ENCODE measurements at places on chromosomes 5 and 9.

GRCh38 chr9:115883467-115884329, 269.9 kb upstream of the PAPPA start:
- DNase-seq = peak; percentile 34

DNA sequence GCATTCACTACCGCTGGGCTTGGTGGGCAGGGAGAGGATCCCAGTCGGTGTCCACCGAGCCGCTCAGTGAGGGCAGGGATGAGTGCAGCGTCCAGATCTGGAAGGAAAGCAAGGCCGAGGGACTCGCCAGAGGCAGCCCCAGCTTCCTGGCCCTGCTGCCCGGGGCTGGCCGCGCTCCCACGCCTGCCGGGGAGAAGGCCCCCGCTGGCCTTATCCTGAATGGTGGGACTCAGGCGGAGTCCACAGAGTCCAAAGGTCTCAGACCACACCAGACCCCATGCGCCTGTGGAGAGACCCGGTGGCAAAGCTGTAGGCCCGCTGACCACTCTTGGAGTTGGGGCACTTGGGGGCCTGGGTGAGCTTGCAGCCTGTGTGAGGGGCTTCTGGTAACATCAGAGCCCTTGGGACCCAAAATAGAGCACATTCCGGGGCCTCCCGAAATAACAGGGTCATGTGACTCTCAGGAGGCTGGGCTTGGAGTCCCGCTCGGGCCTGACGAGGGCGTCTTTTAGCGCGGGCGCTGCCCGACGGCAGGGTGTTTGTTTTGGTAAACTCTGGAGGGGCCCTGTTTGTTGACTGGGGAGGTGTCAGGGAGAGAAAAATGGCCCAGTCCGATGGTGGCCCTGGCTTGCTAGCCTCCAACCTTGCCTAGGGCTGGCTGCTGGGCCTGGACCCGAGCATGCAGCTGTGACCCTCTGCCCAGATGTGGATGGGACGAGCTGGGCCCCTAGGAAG, 2.8 kb downstream of the RXRA start:
- DNase-seq = no peak

DNA sequence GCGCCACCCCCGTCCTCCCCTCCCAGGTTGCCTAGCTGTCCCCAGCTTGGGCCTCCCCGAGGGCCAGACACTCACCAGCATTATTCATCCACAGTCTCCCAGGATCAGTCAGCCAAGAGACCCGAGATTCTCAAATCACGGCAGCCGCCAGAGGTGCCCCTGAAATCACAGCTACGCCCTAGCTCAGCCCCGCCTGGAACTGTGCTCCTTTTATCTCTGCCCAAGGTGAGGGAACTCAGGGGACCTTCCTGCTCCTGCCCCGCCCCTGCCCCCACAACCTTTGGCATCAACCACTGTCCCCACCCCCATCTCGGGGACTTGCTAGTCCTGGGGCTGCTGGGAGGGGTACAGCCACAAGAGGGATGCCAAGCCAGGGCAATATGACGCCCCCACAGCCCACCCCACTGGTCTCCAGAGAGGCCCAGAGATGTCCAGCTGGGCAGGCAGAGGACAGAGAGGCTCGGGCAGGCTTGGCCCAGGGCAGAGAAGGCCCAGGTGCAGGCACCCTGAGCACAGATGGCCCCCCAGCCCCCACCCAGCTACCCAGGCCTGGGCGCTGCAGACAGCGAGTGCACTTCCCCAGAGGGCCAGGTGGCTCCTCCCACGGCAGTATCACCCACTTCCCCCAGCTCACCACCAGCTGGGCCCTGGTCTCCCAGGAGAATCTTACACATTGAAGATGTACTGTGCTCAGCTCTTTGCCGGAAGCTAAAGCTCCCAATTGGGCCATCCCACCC, at the start of gene FUT7:
TSS of gene FUT7 (minus strand) at position 185 of the 737 bp plus-strand sequence. CDS start at position 88, 97 bp downstream.
- DNase-seq = no peak

GRCh38 chr5:14231156-14231555, 88.0 kb downstream of the TRIO start:
- DNase-seq = no peak

DNA sequence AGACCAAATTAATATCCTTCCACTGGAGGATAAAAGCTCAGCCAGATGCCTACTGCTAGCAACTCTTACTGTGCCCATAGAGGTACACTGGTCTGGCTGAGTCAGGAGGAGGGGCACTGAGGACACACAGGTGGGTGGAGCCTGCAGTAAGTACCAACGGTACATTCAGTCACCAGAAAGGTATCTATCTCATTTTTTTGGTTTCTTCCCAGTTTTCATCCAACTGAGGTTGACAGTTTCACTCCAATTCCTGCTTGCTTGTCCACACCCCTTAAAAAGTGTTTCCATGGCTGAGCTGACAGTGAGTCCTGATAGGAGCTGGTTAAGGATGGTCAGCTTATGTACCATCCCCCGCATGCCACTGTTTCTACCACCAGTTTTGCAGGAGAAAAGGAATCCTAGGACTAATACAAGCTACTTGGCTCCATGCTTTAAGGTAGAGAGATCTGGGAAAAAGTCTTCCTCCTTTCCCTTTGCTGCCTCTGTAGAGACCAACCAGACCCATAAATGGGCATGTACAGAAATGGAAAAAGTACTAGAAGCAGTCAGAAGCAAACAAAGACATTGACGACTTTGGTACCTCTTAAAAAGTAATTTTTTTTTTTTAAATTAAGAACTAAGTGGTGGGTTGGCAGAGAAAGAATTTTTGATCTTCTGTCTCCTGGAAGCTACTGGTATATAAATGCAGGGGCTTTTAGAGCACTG, 3.2 kb downstream of the ELL2 start:
- DNase-seq = peak; percentile 20

DNA sequence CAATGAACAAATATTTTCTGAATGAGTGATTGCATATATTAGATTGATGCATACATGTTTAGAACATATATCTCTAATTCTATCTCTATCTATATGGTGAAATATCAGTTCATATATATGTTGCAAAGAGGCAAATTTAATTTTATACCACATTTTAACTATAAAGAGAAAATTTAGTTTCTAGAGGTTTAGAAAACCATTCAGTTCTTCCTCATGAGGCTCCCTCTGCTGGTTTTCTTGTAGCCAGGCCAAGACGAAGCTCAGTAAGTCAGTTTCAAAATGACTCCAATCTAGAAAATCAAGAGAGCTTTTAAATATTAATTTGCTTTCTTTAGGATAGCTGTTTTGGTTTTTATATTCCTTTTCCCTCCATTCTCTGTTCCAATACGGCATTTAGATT, 312.1 kb downstream of the TMEM232 start:
- no peak for DNase-seq

DNA sequence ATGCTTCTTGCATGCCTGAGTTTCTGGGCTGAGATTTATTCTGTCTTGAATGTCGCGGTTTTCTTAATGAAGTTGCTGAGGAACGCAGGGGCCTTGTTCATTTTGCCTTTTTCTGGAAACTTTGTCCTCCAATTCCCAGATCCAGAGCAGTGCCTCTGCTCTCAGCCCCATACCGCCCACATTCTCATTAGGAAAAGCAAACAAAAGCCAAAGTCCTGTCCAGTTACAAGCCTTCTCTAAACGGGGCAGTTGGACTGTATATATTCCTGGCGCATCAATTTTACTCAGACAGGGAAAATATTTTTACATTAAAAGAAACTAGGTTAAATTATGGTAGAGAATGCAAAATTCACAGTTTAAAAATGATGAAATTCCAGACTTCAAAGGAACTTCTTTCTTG, 1.2 kb upstream of the PSAT1 start:
- DNase-seq = no peak

- no peak for DNase-seq
These were observed 749.8 kb upstream of the CDH9 start for GRCh38 chr5:27788184-27788583.

DNA sequence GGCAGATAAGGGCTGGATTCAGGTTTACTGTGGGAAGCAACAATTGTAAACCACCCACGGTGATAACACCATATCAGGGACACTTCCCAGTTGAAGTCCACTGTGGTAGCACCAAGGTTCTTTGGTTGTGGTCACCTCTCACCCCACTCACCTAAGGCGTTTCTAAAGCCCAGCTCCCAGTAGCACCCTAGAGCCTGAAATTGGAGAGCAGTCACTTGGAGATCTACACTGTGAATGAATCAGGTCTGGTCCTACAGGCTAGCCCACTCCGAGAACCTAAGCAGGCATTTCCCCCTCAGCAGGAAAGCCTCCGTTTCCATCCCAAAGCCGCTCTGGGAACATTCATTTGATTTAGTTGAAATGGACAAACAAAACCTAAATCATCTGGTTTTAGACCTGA, 191.3 kb downstream of the TTC39B start:
- DNase-seq = no peak

- DNase-seq = no peak
These were observed 57.5 kb downstream of the ERAP1 start for GRCh38 chr5:96750110-96750822.

- peak; percentile 57 for DNase-seq
These were observed 201.2 kb downstream of the NXNL2 start for GRCh38 chr9:88736136-88736637.

DNA sequence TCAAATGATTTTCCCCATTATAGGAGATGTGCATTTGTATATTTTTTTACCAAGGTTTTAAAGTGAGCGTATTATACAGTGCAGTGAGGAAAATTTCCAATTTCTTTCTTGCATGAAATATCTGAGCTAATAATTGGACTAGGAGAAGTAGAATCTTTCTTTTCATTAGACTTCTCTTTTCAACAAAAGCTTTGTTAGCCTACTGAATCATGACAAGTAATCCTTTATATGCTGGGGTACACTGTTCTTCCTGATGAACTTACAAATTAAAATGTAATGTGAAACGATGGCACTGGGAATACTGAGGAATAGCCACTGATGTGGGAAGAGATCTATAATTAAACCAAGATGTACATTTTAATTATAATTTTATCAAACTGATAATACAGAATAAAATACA, 829.6 kb downstream of the PTPRD start:
- DNase-seq = no peak

DNA sequence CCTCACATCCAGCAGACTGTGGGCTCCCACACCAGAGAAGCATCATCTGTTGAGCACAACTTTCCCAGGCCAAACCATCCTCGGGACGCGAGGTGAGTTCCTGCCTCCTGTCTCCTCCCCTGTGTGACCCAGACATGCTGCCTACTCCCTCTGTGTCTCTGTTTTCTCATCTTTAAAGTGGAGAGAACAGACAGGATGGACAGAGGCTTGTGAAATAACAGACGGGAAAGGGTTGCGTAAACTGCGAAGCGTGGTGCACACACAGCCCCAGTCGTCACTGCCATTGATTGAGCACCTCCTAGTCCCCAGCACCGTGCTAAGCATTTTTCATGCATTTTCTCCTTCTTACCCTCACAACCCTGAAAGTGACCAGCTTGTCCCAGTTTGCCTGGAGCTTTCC, 52.1 kb upstream of the LMX1B start:
- no peak for DNase-seq

DNA sequence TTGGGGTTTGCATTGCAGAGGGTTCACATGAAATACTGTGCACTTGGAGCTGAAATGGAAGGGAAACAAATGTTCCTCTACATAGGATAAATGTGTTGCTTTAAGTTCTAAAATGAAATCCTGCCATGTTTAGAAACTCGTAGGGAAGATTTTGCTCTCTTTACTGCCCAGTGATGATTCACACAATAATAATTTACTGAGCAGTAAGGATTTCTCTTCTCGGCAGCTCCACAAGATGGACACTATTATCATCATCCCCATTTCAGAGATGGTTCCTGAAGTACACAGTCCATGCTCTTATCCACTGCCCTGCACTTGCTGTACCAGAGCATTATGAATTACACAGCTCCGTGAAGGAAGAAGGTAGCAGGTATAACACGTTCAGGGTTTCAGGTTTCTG, 4.1 kb downstream of the HACD4 start:
- DNase-seq = peak; percentile 3

GRCh38 chr9:106107716-106108115, 413.4 kb downstream of the TMEM38B start:
- peak; percentile 14 for DNase-seq

DNA sequence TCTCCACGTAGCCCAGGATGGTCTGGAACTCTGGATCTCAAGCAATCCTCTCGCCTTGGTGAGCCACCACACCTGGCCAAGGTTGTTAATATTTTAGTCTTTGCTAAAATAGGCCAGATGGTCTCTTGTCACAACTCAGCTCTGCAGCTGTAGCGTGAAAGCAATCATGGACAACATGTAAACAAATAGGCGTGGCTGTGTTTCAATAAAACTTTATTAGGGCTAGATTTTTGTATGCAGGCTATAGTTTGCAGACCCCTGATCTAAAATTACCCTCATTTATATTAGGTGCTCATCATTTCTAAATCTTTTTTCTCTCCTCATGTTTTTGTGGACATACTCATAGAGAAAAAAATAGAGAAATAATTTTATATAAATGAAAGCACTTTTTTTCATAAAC, 72.1 kb upstream of the SLC28A3 start:
- no peak for DNase-seq

GRCh38 chr5:128258372-128258771, 174.8 kb downstream of the SLC12A2 start:
- DNase-seq = no peak

Data from RPMI7951 (cell line).